Activated CD4-positive, alpha-beta T cell treated with anti-CD3 and anti-CD28 coated beads for 48 hours (primary cell): ENCODE measurements at places on chromosomes 6 and 20.

DNA sequence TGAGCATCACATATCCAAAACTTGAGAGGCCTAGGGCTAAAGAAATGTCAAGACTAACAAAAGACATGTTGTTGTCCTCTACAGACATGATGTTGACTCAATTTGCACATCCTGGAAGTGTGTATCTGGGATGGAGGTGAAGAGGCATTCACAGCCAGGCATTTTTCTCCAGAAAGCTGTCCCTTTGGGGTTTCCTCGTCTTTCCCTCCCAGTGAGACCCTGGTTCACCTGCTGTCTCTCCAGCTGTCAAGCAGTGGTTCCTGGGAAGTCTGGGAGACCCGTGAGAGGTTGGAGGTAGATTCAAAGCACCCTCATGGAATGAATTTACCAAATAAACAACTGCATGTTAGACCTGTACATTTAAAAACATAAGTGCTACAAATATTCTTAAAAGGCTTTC, 32.1 kb downstream of the BACH2 start:
- no peak for DNase-seq

DNA sequence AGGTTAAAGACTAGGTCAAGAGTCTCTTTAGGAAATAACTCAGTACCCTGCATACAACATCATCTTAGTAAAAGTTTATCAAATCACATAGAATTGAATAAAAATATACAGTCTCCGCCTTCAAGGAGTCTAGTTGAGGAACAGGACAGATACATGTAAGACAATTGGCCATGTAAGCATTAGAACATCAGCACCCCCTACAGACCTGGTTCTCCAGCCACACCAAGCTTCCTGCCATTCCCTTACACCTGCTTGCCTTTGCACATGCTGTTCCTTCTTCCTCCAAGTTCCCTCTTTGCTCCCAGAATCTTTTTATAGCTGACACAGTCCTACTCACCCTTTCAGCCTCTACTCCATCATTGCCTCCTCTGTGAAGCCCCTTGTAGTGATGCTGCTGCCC, 187.8 kb upstream of the LRFN2 start:
- no peak for DNase-seq

GRCh38 chr6:150156460-150156859, 13.6 kb downstream of the PPP1R14C start:
- no peak for DNase-seq

DNA sequence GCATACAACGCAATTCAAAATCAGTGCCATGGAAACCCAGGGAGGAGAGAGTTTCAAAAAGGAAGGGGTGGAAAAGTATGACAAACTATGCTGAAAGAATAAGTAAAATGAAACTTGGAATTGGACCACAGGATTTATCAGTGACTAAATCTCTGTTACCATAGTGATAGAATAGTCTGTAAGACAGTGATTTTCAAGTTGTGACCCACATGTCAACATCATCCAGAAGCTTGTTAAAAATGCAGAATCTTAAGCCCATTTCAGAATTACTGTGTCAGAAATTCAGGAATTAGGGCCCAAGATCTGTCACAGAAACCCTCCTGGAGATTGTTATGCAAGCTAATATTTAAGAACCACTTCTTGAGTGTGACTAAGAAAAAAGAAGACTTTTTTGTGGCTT, 417.7 kb upstream of the JAG1 start:
- no peak for DNase-seq

- no peak for DNase-seq
Measured at GRCh38 chr20:13515291-13515690, 123.4 kb downstream of the TASP1 start.

DNA sequence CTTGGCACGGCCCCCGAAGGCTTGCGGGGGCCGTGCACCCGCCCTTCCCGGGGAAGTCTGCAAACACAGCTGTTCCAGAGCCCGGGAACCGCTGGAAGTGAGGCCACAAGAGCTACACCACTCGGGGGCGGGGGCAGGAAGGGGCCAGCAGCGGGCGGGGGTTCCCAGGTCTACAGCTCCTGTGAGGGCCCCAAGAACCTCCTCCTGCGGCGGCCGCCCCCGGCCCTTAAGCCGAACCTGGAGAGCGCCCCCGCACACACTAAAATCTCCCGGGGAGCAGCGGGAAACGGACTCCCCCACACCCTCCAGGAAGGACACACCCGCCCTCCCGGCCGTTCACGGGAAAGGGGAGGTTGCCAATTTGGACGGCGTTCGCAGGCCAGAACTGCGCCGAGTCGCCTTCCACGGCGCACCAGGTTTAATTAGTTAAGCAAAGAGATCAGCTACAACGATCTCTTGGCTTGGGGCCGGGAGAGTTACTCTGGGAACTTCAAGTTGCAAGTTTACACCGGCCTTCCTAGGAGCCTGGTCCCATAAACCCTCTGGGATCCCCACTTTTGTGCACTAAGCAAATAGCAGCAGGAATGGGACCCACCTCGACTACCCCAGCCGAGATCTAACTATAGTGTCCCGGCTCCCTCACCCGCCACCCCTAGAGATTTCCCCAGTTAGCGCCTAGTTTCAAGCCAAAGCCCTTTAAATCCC, 1.7 kb downstream of the JAG1 start:
- DNase-seq, result peak; percentile 18

DNA sequence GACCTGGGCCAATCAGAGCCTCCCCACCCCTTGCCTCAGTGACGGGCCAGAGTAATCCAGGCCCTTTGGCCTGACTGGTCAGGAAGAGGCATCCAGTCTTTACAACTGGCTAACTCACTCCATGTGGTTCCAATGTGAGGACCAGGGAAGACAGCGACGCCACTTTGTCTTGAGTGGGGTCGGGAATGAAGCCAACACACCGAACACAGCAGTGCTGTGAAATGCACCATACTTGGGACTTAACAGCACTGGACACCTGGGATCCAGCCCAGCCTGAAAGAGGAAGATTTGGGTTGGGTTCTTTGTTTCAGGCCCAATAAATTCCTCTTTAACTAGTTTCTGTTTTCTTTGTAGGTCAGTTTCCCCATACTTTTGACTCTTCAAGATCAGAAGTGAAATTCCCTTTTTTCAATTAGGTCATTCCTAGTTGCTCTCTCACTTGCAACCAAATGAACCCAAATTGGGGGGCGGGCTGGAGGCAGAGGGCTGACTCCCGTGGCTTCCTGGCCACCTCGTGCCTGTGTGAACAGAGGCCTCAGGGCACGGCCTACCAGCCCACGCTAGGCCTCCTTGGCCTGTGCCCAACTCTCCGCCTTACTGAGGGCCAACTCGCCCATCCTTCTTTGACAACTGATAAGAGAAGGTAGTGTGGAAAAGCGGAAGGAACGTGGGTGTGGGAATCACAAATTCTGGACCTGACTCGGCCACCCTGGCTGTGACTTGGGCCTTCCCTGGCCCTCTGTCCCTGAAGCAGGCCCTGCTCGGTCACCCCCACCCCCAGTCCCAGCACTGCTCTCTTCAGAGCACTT, 17.1 kb downstream of the SULF2 start:
- DNase-seq, result no peak
